K562 (cell line): ENCODE measurements at places on chromosomes 16 and 17.

DNA sequence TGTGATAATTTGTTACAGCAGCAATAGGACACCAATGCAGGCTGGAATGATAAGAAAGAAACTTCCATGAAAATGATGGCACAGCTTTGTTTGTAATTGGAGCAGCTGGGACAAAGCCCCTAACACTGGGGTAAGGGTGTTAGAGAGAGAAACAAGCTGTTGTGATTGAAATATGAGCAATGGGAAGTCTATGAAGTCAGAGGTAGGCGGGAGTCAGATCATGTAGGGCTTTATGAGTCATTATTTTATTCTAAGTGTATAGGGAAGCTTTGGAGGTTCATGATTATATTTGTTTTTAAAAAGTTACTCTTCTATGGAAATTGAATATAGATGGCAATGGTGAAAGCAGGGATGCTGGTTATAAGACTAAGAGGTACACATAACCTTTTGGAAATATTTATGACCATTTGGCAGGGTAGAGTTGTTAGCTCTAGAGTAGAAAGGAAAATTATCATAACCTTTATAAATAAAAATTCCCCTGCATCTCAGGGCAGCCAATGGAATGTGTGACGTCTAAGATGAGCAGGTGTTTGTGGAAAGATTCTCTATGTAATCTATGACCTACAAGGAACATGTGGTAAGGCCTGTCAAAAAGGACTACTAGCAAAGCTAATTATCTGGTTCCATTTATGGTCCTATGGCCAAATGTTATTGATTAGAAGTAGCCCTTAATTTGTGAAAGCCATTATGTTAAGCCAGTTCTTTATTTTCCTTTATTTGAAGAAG is 85.6 kb downstream of the KCNJ2 start:
- DNase-seq, result no peak

DNA sequence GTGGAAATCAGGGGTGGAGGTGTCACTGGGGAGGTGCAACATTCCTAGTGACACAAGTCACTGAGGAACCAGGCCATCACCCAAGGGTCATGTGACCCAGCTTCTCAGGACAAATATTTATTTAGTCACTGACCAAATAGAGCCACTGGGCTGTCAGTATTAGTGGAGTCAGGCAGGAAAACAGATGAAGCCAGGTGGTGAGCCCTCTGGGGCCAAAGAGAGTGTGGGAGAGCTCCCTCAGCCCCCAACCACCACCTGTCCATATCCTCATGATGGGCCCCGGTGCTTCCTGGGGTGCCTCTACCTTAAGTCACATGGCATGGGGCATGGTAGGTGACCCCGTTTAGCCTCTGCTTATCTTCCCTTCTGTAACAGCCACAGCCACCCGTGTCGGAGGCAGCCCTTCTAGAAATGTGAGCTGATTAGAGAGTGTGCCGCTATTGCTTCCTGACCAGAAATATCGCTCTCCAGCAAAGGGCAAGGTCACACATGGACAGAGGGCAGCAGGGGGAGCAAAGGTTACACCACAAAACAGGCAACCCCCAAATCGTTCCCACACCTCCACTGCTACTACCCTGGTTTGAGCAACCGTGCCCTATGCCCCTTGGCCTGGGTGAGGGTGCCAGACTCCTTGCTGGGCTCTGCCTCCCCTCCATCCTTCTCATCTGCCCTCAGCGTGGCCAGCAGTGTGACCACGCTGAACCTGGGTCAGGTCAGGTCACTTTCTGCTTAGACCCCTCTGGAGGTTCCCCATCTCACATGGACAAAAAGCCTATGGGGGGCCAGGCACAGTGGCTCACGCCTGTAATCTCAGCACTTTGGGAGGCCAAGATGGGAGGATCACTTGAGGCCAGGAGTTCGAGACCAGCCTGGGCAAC is 8.6 kb upstream of the AKTIP start:
- no peak for DNase-seq

DNA sequence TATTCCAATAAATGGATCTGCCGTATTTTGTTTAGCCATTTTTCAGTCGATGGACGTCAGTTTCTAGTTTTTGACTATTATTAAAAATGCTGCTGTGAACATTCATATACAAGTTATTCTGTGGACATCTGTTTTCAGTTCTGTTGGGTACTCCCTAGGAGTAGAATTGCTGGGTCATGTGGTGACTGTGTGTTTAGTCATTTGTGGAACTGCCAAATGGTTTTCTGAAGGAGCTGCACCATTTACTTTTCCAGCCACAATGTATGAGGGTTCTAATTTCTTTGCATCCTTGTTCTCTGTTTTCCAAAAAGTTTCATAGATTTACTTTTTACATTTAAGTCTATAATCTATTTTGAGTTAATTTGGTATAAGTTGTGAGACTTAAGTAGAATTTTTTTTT is 29.5 kb downstream of the CYLD start:
- no peak for DNase-seq

- DNase-seq, result no peak
Observed at GRCh38 chr17:31401456-31402254, 10.2 kb downstream of the RAB11FIP4 start.

GRCh38 chr17:5877948-5878347 is 192.2 kb upstream of the WSCD1 start:
- DNase-seq, result no peak
